ENCODE measurements at places on chromosomes 16 and 17. TPM values are rescaled to one million over a fixed set of nuclear protein-coding genes. Genes with fewer than 3 reads are reported as not detected.

Gene KSR1
- 46.0 TPM for total RNA-seq

- DNase-seq: no peak
Observed at GRCh38 chr16:17983847-17984639, 352.5 kb downstream of the NPIPA8 start.

Gene SRCIN1
- 5.4 TPM for total RNA-seq

- no peak for DNase-seq
Observed at GRCh38 chr17:16888413-16889087, 83.4 kb downstream of the TNFRSF13B start.

Gene SHPK
- 29.6 TPM for total RNA-seq

DNA sequence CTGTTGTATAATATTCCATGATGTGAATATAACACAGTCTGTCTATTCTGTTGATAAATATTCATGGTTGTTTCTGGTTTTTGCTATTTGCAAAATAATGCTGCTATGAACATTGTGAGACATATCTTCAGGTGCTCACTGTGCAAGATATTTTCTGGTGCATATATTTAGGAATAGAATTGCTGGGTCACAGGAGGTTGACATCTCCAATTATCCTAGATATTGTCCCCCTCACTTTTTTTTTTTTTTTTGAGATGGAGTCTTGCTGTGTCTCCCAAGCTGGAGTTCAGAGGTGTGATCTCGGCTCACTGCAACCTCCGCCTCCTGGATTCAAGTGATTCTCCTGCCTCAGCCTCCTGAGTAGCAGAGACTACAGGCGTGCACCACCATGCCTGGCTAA is 14.5 kb upstream of the MYO18A start:
- no peak for DNase-seq

All from tibial nerve (tissue), 4 donors.